ENCODE measurements at places on chromosomes 7 and 10. TPM values are rescaled to one million over a fixed set of nuclear protein-coding genes. Genes with fewer than 3 reads are reported as not detected.

FAM20C gene
- 49.0 TPM for total RNA-seq

SPDYE5 gene
- 0.37 TPM for total RNA-seq

MYOZ1 gene
- total RNA-seq: not detected

LRIT1 gene
- total RNA-seq: not detected

FAM25G gene
- not detected for total RNA-seq

DNA sequence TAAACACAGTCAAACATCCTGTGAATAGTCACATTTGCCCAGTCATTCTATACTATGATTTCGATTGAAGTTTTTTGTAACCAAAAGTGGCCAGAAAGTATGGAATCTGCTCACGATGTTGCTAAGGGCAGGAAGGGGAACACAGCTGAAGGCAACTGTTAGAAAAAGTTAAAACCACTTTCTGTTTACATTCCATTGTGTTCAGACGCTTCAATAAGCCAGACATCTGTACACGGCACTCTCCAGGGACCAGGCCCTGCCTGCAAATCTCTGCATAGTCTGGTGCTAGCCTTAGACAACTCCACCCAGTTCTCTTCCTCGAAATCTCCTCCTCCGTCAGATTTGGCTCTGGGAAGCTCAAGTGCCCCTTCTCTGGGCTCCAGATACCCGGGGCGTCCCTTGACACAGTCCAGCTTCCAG lies 17.1 kb upstream of the TMEM120A start:
- H3K4me1 ChIP-seq: peaks cover 40% of the 10 kb centered on the region
- H3K27me3 ChIP-seq: no peaks in the 10 kb centered on the region
- H3K27ac ChIP-seq: peak overlapping the region; percentile 64
- H3K4me3 ChIP-seq: no peak overlapping the region

DNA sequence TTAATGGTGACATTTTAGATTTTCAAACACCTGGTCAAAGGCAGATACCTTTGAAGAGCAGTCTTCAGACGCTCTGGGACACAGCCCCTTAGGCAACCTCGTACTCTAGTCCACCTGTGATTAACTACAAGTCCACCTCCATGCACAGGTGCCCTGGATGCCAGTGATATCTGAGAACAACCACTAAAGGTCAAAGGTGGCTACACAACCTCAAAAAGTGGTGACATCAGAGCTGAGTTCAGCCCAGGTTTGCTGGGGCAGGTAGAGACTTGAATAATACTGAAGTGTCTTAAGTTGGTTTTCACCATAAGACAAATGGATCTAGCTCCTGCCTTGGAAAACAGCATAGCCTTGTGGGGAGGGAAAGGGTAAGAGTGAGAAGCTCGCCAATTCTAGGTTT lies 143.4 kb upstream of the ADO start:
- H3K36me3 ChIP-seq: no peaks in the 10 kb centered on the region
- no peak for DNase-seq
- no peaks in the 10 kb centered on the region for H3K4me1 ChIP-seq

- peak; percentile 63 for DNase-seq
- no peaks in the 10 kb centered on the region for H3K27me3 ChIP-seq
- no peak overlapping the region for H3K27ac ChIP-seq
- H3K4me3 ChIP-seq: no peak overlapping the region
- H3K4me1 ChIP-seq: peaks cover 10% of the 10 kb centered on the region
- no peaks in the 10 kb centered on the region for H3K36me3 ChIP-seq
Observed at GRCh38 chr10:100020142-100020885, 10.6 kb upstream of the DNMBP start.

- H3K27ac ChIP-seq: no peak overlapping the region
- no peaks in the 10 kb centered on the region for H3K4me1 ChIP-seq
- no peaks in the 10 kb centered on the region for H3K27me3 ChIP-seq
- DNase-seq: no peak
- H3K36me3 ChIP-seq: no peaks in the 10 kb centered on the region
Observed at GRCh38 chr7:54874804-54875203, 115.8 kb upstream of the SEC61G start.

- H3K36me3 ChIP-seq: no peaks in the 10 kb centered on the region
- H3K27me3 ChIP-seq: no peaks in the 10 kb centered on the region
- peaks cover 66% of the 10 kb centered on the region for H3K4me1 ChIP-seq
- peak overlapping the region; percentile 18 for H3K27ac ChIP-seq
Observed at GRCh38 chr7:73974948-73975926, 52.7 kb upstream of the ELN start.

- no peaks in the 10 kb centered on the region for H3K4me1 ChIP-seq
- no peak for DNase-seq
- peaks cover 100% of the 10 kb centered on the region for H3K36me3 ChIP-seq
- no peak overlapping the region for H3K27ac ChIP-seq
Observed at GRCh38 chr10:112166800-112167199, 16.8 kb downstream of the GPAM start.

GRCh38 chr10:61902445-61903220 lies 1.1 kb downstream of the ARID5B start:
- peaks cover 34% of the 10 kb centered on the region for H3K4me1 ChIP-seq
- peak overlapping the region; percentile 62 for H3K4me3 ChIP-seq
- no peaks in the 10 kb centered on the region for H3K27me3 ChIP-seq
- H3K27ac ChIP-seq: peak overlapping the region; percentile 98

DNA sequence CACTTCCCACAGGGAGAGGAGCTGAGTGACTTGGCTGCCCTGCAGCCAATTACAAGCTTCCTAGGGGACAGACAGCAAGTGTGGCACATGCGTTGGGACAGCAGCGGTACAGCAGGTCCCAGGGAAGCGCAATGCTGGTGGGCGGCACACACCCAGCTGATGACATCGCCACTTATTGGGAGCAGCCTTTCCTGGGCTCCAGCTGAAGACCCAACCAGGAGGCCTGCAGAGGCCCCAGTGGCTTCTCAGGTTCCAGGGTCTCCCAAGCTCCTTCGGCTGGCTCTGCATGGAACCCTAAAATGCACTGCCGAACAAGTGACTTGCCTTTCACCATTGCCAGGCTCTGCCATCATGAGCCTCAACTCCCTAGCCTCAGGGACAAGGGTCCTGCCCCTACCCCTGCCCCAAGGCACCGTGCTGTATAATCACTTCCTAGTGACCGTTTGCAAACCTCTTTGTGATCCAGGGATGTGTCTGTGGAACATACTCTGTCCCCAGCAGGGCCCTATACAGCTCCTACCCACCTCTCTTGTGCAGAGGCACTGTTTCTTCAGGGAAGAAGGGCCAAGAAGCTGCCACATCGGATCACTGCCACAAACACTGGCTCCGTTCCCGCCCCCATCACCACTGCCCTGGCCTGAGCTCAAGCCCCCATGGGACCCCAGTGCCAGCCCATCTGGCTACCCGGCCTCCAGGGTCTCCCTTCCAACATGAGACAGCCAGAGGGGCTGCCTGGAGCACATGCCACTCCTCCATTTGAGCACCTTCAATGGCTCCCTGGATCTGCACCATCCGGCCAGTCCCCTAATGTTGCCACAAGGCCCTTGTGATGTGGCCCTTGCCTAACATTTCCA lies 19.3 kb upstream of the SLIT1 start:
- H3K27me3 ChIP-seq: no peaks in the 10 kb centered on the region
- no peak overlapping the region for H3K27ac ChIP-seq
- no peaks in the 10 kb centered on the region for H3K4me1 ChIP-seq
- no peak for DNase-seq

DNA sequence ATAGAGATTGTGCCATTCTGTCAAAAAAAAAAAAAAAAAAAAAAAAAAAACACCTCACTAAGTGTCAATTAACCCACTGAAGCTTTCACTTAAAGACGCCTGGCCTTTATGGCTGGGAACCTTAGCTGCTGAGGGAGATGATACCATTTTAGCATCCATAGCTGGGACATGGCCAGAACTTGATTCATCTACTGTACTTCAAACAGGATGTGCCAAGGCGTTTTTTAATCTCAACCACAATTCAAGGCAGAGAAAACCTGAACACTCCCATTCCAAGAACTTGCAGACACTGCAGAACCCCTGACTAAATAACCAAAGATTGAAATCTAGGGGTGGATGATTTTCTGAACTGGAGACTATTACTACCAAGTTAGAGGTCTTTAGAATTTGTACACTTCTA lies 996.6 kb downstream of the SORCS1 start:
- H3K4me3 ChIP-seq: no peak overlapping the region
- no peak for DNase-seq
- H3K27ac ChIP-seq: no peak overlapping the region
- no peaks in the 10 kb centered on the region for H3K36me3 ChIP-seq

GRCh38 chr10:119316002-119316358 lies 108.6 kb downstream of the GRK5 start:
- no peaks in the 10 kb centered on the region for H3K27me3 ChIP-seq
- H3K36me3 ChIP-seq: no peaks in the 10 kb centered on the region
- H3K4me3 ChIP-seq: no peak overlapping the region
- H3K27ac ChIP-seq: peak overlapping the region; percentile 67
- DNase-seq: no peak

DNA sequence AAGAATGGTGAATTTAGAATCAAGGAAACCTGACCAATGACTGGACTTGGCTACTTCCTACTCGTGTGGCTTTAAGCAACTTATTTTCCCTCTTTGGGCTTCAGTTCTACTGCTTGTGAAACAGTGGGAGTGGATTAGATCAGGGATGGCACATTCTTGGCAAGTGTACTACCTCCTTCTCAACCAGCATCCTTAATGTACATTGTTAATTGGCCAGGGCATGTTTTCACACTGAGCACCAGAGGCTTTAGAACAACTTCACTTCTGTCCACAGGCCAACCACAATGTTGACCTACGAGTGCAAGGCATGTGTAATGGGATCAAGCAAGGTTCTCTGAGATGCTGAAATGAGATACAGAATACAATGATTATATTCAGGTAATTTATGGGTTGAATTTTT lies 315.3 kb downstream of the ADRA2A start:
- no peak overlapping the region for H3K27ac ChIP-seq
- H3K4me1 ChIP-seq: no peaks in the 10 kb centered on the region
- no peaks in the 10 kb centered on the region for H3K36me3 ChIP-seq
- no peak overlapping the region for H3K4me3 ChIP-seq
- peak; percentile 14 for DNase-seq
